Coronary artery (tissue), 2 donors: ENCODE measurements at places on chromosomes 4 and X.

- no peak for DNase-seq
These were observed 47.3 kb upstream of the STK26 start for GRCh38 chrX:131975851-131976250.

DNA sequence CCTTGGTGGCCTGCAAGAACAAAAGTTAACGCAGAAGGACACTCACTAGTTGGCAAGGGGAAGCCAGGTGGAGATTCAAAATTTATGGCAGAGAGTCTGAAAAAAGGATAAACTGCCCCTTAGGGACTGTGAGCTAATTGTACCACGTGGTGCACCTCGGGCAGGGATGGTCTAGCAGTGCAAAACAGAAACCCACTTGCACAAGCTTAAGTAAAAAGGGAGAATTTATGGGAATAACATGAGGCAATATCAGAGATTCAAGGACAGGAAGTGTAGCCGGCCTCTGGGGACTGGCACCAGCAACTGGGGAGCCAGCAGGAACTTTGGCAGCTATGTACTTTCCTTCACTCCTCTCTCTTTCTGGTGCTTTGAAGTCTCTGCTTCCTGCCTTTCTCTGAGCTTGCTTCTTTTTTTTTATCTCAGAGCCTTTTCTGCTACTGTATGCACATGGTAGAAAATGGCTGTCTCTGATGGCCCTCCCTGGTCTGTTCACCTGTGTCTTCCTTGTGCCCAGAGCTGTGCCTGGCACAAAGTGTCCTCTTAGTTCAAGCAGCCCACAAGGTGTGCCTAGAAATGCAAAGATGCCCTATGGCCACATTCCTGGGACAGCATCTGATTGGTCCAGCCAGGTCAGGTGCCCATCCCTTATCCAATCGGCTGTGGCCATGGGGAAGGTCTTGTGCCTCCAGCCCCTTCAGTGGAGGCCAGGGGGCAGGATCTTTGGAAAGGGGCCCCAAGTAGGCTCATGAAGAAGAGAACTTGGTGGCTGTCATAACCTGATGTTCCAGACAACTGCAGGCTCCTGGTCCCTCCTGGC is 114.8 kb upstream of the ATP6AP2 start:
- DNase-seq: no peak

GRCh38 chrX:30935985-30936384 is 46.9 kb upstream of the TAB3 start:
- DNase-seq: no peak

DNA sequence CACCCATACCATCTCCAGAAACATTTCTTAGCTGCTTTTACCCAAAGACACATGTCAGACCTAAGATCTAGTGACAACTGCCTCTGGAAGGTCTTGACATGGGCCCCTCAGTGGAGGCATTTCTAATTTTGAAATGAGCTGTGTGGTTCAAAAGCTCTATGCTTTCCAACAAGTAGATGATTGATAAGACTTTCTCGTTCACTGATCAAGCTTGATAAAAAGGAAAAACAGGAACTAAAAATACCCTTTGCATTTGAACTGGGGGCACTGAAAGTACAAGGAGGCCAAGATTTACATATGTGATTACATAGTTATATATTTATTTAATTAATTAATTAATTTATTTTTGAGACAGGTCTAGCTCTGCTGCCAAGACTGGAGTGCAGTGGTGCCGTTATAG is 61.3 kb upstream of the SCOC start:
- no peak for DNase-seq

DNA sequence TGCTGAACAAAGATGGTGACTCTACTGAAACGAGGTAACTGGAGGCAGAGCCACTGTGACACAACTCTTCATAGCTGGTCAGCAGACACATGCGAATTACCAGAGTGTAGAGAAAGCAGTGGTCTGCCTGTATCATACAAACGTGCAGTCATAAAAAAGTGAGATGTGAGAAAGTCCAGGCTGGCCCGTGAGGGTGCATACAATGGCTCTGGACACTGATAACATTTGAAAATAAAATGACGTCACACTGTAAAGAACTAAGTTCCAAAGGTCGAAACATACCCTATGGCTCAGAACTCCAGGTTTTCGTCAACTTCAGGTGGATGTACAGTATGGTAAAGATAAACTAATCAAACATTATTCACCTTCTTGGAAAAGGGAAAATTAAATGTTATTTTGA is 95.7 kb downstream of the SHISA3 start:
- no peak for DNase-seq

GRCh38 chrX:1103360-1103759 is 109.1 kb downstream of the CRLF2 start:
- DNase-seq: no peak

DNA sequence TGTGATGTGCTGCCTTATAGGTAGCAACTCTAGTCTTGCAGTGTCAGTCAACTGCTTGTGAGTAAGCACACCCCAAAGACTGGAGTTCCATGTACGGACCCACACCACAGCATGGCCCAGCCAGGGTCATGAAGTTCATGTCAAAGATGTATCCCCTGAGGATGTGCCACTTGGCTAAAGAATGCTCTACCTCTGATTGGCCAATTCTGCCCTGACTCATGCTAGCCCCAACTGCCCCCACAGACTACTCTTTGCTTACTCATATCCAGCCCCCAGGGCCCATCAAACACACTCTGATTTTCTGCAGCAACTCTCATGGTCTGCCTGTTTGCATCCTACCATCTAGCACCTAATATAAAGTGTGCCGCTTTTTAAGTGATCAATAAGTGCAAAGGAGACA is 62.5 kb downstream of the CHRDL1 start:
- no peak for DNase-seq

GRCh38 chr4:100651499-100652175 is 133.8 kb upstream of the EMCN start:
- DNase-seq: no peak

DNA sequence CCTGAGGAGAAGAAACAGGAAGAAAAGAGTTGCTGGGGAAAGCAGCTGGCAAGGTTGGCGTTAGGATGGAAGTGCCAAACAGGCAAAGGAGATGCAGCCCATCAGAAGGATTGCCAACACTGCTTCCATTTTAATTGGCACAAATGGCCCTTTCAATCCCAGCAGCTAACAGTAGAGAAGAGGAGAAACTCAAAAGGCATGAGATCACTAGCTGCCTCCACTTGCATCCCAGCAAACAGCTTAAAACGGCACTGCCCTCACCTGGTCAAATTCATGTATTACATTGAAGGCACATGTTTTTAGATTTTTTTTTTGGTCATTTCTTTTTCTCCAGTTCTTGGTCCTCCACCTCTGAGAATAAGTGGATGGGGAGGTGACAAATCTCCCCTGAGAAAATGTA is 14.9 kb upstream of the LOC101059915 start:
- DNase-seq: peak; percentile 59

- no peak for DNase-seq
These were observed 327.2 kb upstream of the DIPK2B start for GRCh38 chrX:45527834-45528233.

GRCh38 chr4:14049946-14050345 is 422.4 kb upstream of the BOD1L1 start:
- no peak for DNase-seq

- DNase-seq: no peak
These were observed 172.1 kb upstream of the SLC7A11 start for GRCh38 chr4:138414202-138414601.

DNA sequence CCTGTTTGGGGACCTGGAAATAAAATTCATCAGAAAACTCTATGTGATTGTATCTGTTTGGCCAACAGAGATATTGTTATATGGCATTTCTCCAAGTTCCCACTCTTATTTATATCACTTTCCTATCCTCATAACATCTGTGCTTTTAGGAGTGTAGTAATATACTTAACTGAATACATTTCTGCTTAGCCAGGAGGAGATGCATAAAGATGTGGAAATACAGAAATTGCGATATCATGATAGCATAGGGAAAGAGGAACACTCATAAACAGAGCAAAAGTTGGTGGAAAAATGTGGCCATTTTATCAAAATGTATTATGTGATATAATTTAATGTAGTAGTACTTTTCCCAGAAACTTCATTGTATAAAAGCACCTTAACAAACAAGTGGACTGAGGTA is 46.1 kb upstream of the TSPAN7 start:
- no peak for DNase-seq

GRCh38 chr4:8906668-8906970 is 35.0 kb upstream of the HMX1 start:
- peak; percentile 49 for DNase-seq

- no peak for DNase-seq
These were observed at the start of gene ADAM29 for GRCh38 chr4:174918058-174918457. Gene ADAM29 (plus strand): TSS chr4:174918358. CDS start chr4:174975526, 57,168 bp downstream.

- DNase-seq: no peak
These were observed 21.6 kb downstream of the NYX start for GRCh38 chrX:41468647-41469323.

GRCh38 chr4:146283758-146284651 is 69.7 kb downstream of the REELD1 start:
- DNase-seq: no peak

- DNase-seq: no peak
These were observed 25.5 kb downstream of the MAGEA4 start for GRCh38 chrX:151938172-151938571.

DNA sequence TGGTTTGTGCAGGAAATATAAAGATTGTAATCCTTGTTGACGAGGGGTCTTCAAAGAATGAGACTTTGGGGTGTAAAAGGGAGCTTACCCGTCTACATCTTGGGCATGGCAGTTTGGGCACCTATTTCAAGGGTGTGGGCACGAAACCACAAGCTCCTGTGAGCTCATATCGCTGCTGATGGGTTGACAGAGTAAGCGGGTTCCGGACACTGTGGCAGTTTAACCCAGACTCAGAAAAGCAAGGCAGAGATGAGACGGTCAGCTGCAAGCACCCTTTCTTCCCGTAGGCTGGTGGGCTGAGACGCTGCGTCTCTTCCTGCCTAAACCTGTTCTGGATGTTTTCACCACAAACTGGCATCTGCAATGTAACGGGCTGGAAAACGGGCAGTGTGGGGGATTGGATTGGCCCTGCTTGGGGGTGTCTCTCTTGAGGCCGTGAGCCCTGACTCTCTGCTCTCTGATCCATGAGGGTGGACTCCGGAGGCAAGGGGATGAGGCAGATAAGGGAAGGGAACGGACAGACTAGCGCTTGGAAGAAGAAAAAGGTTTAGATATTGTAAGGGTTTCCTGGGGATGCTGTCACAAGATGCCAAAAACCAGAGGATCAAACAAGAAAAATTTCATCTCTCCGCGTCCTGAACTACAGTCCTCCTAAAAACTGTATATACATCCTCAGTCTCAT is 237.5 kb downstream of the SHOX start:
- no peak for DNase-seq

GRCh38 chr4:68271851-68272357 is 26.4 kb upstream of the TMPRSS11B start:
- DNase-seq: no peak

GRCh38 chr4:72352711-72353110 is 216.3 kb downstream of the ADAMTS3 start:
- DNase-seq: no peak

DNA sequence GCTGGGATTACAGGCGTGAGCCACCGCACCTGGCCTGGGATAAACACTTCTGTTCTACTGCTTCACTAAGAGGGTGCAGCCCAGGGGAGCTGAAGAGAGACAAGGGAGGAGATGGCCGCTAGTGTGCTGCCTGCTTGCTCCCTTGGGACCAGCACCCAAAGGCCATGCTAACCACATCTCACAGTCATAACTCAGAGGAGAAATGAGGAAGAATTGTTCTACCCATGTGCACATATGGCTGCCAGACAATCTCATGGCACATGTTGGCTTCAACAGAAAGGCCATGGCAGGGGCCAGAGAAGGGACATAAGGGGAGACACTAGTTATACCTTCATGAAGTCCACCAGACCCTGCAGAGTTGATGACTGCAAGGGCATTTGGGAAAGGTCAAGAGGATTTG is 22.4 kb downstream of the CLDN22 start:
- no peak for DNase-seq

DNA sequence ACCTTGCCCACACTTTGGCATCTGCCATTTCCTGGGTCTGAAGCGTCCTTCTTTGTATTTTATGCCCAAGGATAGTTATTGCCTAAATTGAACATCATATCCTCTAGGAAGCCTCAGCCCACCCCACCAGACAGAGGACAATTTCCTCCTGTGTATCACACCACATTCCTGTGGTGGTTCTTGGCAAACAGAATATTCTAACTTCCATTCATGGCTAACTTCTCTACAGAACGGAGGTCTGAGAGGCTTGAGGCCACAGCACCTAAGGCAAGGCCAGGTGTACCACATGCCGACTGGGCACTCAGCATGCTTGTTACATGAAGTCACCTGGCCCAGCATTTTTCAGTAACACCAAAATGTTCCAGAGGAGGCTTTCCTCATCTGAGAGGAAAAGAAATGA is 42.4 kb downstream of the CD99L2 start:
- DNase-seq: no peak
